ENCODE measurements at places on chromosomes 2 and 18.
A peak's percentile ranks its signal among the peaks of the same experiment; 100 is the strongest.

- no peak overlapping the region for H3K27ac ChIP-seq
- DNase-seq = no peak
- H3K4me3 ChIP-seq = no peak overlapping the region
- H3K27me3 ChIP-seq = no peaks in the 10 kb centered on the region
- H3K4me1 ChIP-seq = no peaks in the 10 kb centered on the region
Observed at GRCh38 chr2:185787227-185788145, 48.9 kb downstream of the FSIP2 start.

GRCh38 chr18:74896390-74896991 lies 298.8 kb downstream of the ZNF407 start:
- no peak overlapping the region for H3K27ac ChIP-seq
- peaks cover 13% of the 10 kb centered on the region for H3K4me1 ChIP-seq
- H3K27me3 ChIP-seq = no peaks in the 10 kb centered on the region
- H3K4me3 ChIP-seq = no peak overlapping the region
- DNase-seq = no peak

DNA sequence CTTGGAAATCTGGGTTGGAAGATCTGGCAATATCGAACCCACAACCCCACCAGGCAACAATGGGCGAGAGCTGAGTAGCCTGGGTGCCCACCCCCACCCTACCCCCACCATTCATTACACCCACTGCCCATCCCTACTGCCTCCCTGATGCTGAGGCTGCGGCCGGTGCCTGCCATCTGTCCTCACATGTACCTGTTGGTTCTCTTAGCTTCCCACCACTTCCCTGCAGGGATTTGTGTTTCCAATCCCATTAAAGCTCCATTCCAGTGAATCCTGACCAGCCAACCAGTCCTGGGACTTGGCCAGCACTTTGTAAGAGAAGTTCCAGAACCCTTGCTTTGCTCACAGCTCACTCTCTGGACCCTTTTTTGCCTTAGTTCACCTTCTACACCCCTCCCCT lies 163.0 kb upstream of the SH3BP4 start:
- H3K4me1 ChIP-seq = no peaks in the 10 kb centered on the region
- H3K4me3 ChIP-seq = no peak overlapping the region
- no peak overlapping the region for H3K27ac ChIP-seq
- H3K27me3 ChIP-seq = no peaks in the 10 kb centered on the region
- no peaks in the 10 kb centered on the region for H3K36me3 ChIP-seq

GRCh38 chr18:58362027-58362575 lies 266.8 kb downstream of the ALPK2 start:
- no peak overlapping the region for H3K27ac ChIP-seq
- no peak for DNase-seq
- no peaks in the 10 kb centered on the region for H3K36me3 ChIP-seq
- H3K4me3 ChIP-seq = no peak overlapping the region
- H3K4me1 ChIP-seq = no peaks in the 10 kb centered on the region
- peaks cover 4% of the 10 kb centered on the region for H3K27me3 ChIP-seq

- H3K27me3 ChIP-seq = no peaks in the 10 kb centered on the region
- H3K27ac ChIP-seq = no peak overlapping the region
- no peak for DNase-seq
- peaks cover 49% of the 10 kb centered on the region for H3K36me3 ChIP-seq
- H3K4me1 ChIP-seq = peaks cover 55% of the 10 kb centered on the region
- no peak overlapping the region for H3K4me3 ChIP-seq
Observed at GRCh38 chr2:37649518-37649917, 21.9 kb downstream of the CDC42EP3 start.

DNA sequence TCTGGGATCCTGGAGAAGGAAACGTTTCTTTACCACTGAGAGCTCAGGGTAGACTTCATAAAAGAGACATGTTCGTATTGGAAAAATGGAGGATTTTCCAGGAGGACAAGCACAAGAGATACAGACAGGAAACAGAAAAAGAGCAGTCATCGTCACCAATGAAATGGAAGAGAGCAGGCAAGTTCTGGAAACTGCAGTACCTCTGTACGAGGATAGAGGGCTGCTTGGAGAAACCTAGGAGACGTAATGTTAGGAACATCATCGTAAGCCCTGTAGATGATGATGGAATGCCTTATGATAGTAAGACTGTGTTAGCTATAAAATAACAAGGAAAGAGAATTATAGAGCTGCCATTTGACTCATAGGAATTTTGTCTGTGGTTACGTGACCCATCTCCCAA lies 121.1 kb upstream of the KLHL14 start:
- H3K4me1 ChIP-seq = no peaks in the 10 kb centered on the region
- no peaks in the 10 kb centered on the region for H3K36me3 ChIP-seq
- DNase-seq = no peak
- H3K27me3 ChIP-seq = no peaks in the 10 kb centered on the region

DNA sequence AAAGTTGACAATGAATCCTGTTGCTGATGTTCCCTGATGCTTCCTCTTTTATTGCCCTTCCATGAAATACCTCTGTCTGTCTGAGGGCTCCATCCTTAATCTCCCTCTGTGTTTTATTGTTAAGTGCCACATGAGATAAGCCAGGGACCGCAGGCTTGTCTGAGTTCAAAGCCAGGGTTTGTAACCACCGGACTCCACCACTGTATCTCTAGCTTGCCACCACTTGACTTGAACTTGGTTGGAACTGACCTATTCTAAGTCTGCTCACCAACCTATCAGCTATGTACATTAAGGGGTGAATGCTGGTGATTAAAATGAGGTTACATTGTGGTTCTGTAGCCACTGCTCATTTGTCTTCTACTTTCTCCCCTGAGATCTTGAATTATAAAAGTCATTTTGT lies 328.5 kb upstream of the ZEB2 start:
- peaks cover 2% of the 10 kb centered on the region for H3K27me3 ChIP-seq
- no peaks in the 10 kb centered on the region for H3K4me1 ChIP-seq
- no peaks in the 10 kb centered on the region for H3K36me3 ChIP-seq
- no peak overlapping the region for H3K27ac ChIP-seq

DNA sequence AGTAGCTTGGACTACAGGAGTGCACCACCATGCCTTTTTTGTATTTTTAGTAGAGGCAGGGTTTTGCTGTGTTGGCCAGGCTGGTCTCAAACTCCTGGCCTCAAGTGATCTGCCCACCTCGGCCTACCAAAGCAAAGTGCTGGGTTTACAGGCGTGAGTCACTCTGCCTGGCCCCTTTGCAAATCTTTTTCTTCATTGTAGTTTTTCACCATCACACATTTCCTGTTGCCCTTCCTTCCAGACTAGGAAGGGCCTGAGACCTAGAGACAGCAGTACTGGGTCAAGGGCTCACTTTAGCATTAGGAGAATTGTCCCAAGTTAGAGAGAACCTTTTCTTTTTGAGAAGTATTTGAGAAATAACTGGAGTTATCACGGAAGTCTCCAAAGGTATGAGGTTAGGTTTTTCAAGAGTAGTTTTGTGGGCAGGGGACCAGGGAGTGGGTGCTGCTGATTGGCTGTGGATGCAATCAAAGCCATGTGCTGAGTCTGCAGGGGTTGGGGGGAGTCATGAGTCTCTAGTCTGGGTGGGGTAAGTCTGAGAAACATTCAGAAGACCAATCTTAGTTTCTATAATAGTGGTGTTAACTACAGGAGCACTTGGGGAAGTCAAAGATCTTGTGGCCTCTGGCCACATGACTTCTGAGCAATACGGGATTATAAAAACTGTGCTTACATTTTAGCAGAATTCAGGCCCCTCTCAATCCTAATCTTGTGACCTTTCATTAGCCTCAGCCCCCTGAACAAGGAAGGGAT lies 23.7 kb downstream of the B3GNT2 start:
- peak overlapping the region; percentile 35 for H3K4me3 ChIP-seq
- peak overlapping the region; percentile 70 for H3K27ac ChIP-seq
- H3K36me3 ChIP-seq = peaks cover 47% of the 10 kb centered on the region

DNA sequence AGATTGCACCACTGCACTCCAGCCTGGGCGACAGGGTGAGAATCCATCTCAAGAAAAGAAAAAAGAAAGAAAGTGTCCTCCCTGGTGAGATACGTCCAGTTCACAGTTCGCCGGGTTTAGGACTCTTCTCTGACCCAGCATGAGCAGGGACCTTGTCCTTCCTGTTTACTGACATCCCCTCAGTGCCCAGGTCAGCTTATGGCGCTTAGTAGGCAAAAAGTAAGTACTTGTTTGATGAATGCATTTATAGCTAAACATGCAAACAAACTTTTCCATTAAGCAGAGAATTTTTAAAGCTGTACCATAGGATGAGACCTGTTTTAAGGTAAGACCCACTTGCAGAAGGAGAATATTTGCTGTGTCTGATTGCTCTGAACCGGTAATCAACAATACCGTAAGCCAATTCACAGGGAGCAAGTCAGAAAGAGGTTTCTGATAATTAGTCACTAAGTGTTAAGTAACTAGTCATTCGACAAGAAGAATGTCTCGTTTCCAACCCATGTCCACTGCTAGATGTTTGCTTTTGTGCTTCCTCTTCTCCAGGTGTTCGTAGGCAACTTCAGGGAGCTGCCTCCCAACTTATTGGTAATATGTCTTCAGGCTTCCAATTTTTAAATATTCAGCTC lies 40.0 kb downstream of the MOGAT1 start:
- no peak overlapping the region for H3K4me3 ChIP-seq
- H3K27ac ChIP-seq = no peak overlapping the region
- no peak for DNase-seq
- peaks cover 48% of the 10 kb centered on the region for H3K27me3 ChIP-seq
- H3K4me1 ChIP-seq = peaks cover 18% of the 10 kb centered on the region

GRCh38 chr18:22307528-22307927 lies 110.2 kb downstream of the CTAGE1 start:
- no peaks in the 10 kb centered on the region for H3K36me3 ChIP-seq
- DNase-seq = no peak
- no peaks in the 10 kb centered on the region for H3K4me1 ChIP-seq
- H3K27me3 ChIP-seq = no peaks in the 10 kb centered on the region

DNA sequence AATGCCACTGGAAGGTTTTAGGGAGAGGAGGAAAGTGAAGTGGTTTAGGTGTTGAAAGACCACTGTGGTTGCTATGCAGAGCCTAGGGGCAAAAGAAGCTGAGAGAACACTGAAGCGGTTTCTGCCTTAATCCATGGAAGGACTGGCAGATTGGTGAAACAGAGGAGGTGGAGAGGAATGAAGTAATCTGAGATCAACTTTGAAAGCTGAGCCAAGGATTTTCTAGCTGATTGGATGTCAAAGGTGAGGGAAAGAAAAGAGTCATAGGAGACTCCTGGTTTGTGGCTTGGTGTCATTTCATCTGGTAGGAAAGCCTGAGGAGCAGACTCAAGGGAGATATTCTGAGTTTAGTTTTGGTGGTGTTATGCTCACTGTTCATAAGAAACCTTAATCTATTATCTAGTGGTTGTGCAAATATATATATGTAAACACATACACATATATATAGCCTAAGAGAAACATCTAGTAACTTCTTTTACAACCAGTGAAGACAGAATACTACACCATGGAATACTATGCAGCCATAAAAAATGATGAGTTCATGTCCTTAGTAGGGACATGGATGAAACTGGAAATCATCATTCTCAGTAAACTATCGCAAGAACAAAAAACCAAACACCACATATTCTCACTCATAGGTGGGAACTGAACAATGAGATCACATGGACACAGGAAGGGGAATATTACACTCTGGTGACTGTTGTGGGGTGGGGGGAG lies 134.1 kb upstream of the CREB1 start:
- no peaks in the 10 kb centered on the region for H3K36me3 ChIP-seq
- H3K4me3 ChIP-seq = no peak overlapping the region
- H3K27ac ChIP-seq = no peak overlapping the region
- no peak for DNase-seq

- no peak overlapping the region for H3K27ac ChIP-seq
- H3K4me1 ChIP-seq = peaks cover 16% of the 10 kb centered on the region
- no peak overlapping the region for H3K4me3 ChIP-seq
Observed at GRCh38 chr2:173145454-173145853, 69.8 kb downstream of the MAP3K20 start.

GRCh38 chr2:232038251-232038880 lies 76.9 kb downstream of the DIS3L2 start:
- H3K4me3 ChIP-seq = no peak overlapping the region
- peaks cover 56% of the 10 kb centered on the region for H3K36me3 ChIP-seq
- H3K27ac ChIP-seq = peak overlapping the region; percentile 70
- no peak for DNase-seq
- H3K27me3 ChIP-seq = no peaks in the 10 kb centered on the region

GRCh38 chr2:109337221-109337620 lies 208.2 kb downstream of the SH3RF3 start:
- H3K27ac ChIP-seq = no peak overlapping the region
- H3K4me3 ChIP-seq = no peak overlapping the region
- no peak for DNase-seq
- peaks cover 40% of the 10 kb centered on the region for H3K4me1 ChIP-seq
- peaks cover 3% of the 10 kb centered on the region for H3K27me3 ChIP-seq

DNA sequence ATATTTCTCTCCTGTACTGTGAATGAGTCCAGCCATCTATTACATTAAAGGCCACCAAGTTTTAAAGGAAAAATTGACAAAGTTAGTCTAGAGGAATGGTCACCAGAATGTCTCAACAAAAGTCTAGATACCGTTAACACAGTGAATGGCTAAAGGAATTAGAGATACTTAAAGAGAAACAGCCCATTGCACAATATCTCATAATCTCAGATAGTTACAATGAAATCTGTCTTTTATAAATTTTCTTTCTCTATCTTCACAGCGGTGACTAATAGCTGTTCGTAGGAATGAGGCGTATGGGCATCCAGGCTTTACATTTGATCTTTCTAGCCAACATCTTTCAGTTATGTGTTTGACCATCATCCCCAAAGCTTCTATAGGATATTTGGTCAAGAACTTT lies 30.6 kb downstream of the R3HDM1 start:
- H3K27me3 ChIP-seq = no peaks in the 10 kb centered on the region
- H3K36me3 ChIP-seq = peaks cover 20% of the 10 kb centered on the region
- H3K27ac ChIP-seq = no peak overlapping the region
- H3K4me3 ChIP-seq = no peak overlapping the region
- H3K4me1 ChIP-seq = peaks cover 6% of the 10 kb centered on the region
- no peak for DNase-seq

GRCh38 chr2:171924170-171924942 lies 2.1 kb downstream of the HAT1 start:
- H3K27ac ChIP-seq = peak overlapping the region; percentile 68
- H3K4me1 ChIP-seq = peaks cover 33% of the 10 kb centered on the region
- peaks cover 28% of the 10 kb centered on the region for H3K36me3 ChIP-seq
- no peak for DNase-seq

GRCh38 chr2:204530464-204530805 lies 14.8 kb upstream of the PARD3B start:
- no peak overlapping the region for H3K4me3 ChIP-seq
- no peak overlapping the region for H3K27ac ChIP-seq
- DNase-seq = no peak
- peaks cover 2% of the 10 kb centered on the region for H3K27me3 ChIP-seq
- H3K36me3 ChIP-seq = no peaks in the 10 kb centered on the region

- DNase-seq = no peak
- no peaks in the 10 kb centered on the region for H3K4me1 ChIP-seq
- H3K4me3 ChIP-seq = no peak overlapping the region
- peaks cover 27% of the 10 kb centered on the region for H3K36me3 ChIP-seq
- peaks cover 2% of the 10 kb centered on the region for H3K27me3 ChIP-seq
- H3K27ac ChIP-seq = no peak overlapping the region
Observed at GRCh38 chr2:112121682-112122254, 16.4 kb upstream of the FBLN7 start.

GRCh38 chr2:7904319-7904718 lies 777.5 kb upstream of the ID2 start:
- no peak overlapping the region for H3K27ac ChIP-seq
- peaks cover 3% of the 10 kb centered on the region for H3K27me3 ChIP-seq
- no peaks in the 10 kb centered on the region for H3K36me3 ChIP-seq
- no peak overlapping the region for H3K4me3 ChIP-seq
- DNase-seq = no peak

- H3K27ac ChIP-seq = no peak overlapping the region
- DNase-seq = no peak
- H3K4me3 ChIP-seq = no peak overlapping the region
- H3K4me1 ChIP-seq = no peaks in the 10 kb centered on the region
Observed at GRCh38 chr18:74183130-74183529, 34.8 kb downstream of the TIMM21 start.

- no peak overlapping the region for H3K4me3 ChIP-seq
- no peak for DNase-seq
- H3K27me3 ChIP-seq = no peaks in the 10 kb centered on the region
- H3K27ac ChIP-seq = peak overlapping the region; percentile 17
Observed at GRCh38 chr2:27652341-27652740, 11.1 kb downstream of the SUPT7L start.
